ENCODE measurements at places on chromosomes 4 and X. TPM values are rescaled to one million over a fixed set of nuclear protein-coding genes. Genes with fewer than 3 reads are reported as not detected.
A peak's percentile ranks its signal among the peaks of the same experiment; 100 is the strongest.

DNA sequence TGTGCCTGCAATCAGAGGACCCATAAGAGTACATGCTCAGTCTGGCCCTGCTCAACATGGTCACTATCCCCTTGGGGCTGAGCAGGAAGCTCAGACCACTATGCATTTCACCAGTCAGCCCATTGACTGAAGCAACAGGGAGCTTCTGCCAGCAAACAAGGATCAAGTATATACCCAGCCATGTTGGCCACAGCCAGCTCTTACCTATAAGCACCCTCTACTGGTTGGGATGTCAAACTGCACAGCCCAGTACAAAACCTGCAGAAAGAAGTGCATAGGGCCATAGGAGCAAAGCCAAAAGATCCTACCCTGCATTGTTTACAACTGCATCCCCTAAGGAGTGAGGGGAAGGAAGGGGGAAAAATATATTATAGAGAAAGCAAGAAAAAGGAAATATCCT lies 214.4 kb upstream of the CPEB2 start:
- DNase-seq: peak; percentile 13

GRCh38 chrX:140099221-140099620 lies 133.9 kb upstream of the CXorf66 start:
- no peak for DNase-seq

The HSD17B11 gene
- total RNA-seq: 11.3 TPM

DNA sequence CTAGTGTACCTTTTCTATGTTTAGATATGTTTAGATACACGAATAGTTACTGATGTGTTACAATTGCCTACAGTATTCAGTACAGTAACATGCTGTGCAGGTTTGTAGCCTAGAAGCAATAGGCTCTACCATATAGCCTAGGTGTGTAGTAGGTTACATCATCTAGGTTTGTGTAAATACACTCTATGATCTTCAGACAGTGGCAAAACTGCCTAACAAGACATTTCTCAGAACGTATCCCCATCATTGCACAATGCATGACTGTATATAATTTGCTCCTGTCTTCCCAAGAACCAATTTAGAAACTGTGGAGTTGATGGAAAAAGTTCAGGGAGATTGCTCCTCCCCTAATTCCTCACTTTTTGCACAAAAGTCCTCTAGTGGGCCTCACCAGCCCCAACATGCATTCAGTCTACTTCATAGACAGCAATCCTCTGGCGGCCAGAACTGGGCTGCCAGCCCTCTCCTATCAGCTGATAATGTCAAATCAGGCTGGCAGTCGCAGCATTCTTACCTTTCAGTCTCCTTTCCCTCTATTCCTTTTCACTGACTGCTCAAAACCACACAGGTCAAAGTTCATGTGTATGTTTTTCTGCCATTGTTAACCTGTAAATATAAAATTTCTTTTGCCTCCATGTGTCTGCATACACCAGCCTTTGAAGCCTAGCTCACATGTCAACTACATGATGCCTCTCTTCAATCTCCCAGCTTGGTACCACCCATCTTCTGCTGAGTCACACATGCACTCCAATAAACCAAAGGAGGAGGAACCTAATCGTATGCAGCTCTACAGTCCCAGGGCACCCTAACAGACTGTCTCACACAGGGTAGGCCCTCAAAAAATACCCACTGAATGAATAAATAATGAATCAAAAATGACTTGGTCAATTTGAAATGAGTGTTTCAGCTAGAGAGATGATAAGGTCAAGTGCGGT lies 32.0 kb downstream of the BCLAF3 start:
- peak; percentile 4 for DNase-seq

DNA sequence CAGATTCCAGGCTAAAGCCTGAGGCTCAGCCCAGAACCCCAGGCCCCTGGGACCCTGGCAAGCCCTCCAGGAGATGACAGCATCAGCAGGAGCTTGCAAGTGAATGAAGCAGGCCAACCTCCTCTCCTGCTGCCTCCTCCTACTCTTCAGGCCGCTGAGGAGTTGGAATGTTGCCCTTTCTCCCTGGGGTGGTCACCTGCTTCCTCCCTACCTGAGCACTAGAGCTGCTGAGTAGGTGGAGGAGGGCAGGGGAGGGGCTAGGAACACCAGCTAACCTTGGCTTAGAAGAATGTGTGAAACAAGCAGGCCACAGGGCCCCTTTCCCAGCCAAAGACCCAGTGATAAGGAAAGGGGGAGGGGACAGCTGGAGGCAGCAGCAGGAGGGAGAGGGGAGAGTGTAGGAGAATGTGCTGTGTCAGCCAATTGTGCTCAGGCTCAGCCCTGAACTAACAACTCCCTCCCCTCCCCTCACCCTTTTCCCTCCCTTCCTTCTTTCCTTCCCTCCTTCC lies 58.0 kb downstream of the PJA1 start:
- no peak for DNase-seq

The CORIN gene
- total RNA-seq: 20.3 TPM

The IL21 gene
- not detected for total RNA-seq

DNA sequence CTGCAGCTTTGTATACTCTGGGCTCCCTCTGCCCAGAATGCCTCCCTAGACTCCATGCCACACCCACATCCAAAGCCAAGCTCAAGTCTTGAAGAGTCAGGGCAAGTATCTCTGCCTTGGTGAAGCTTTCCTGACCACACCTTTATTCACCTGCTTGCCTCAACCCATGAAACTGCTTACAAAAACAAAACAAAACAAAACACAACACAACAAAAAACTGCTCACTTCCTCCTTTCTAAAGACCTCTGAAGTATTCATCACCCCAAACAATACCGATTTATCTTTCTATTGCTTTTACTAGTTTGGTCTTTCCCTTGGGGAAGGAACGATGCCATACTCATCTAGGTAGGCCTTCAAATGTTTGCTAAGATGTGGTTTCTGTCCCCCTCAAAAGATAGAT lies 45.0 kb downstream of the TMEM165 start:
- no peak for DNase-seq

- no peak for DNase-seq
Observed at GRCh38 chr4:62711575-62711974, 1511.4 kb downstream of the ADGRL3 start.

DNA sequence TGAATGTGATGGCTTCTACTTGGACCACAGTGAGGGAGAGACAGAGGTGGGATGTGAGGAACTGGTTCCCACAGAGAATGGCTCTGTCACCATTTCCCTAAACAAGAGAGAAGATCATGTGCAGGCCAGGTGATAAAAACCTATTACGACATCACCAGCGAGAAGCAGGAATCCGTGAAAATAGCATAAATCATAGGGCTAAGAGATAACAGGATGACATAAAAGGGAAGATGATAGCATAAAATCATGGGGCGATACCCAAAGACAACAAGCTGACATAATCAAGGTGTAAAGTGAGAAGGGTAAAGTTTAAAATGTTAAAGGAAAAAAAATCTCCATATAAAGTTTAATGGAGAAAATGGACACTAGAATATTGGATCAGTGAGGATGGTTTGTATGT lies 205.5 kb upstream of the SLIT2 start:
- no peak for DNase-seq

- no peak for DNase-seq
Observed at GRCh38 chr4:67542076-67542475, 3.2 kb downstream of the CENPC start.

GRCh38 chr4:119667802-119668201 lies 39.2 kb upstream of the PDE5A start:
- no peak for DNase-seq

GRCh38 chr4:69239557-69240168 lies 25.1 kb upstream of the UGT2B11 start:
- no peak for DNase-seq

DNA sequence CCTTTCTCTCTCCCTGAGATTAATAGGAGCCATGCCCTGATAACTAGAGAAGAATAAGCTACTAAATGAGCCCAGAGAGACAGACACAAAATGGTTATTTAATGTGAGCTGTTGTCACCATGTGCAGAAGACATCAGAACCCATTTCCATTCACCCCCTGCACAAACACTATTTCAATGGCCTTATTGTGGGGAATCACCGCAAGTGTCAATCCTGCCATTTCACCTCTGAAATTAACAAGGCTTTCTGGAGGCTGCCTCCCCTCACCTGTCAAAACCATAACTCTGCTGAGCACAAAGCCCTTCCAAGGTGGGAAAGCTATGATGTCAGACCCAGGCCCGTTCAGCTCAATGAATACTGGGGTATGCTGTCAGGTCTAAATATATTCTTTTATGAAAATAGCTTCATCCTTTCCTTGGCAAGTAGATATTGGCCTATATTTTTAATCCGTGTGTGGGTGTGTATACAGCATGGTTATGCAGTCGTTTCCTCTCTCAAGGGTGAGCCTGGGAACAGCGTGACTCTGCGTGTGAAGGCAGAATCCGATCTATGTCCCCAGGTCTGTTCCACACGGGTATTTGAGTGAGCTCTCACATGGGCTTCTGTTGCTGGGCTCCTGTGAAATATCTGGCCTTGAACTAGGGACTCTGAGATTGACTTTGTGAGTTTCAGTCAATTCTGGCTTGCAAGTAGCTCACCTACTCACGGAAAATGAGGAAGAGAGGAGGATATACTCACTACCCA lies 266.3 kb downstream of the FBXW7 start:
- no peak for DNase-seq

GRCh38 chrX:24498181-24498580 lies 33.1 kb downstream of the PDK3 start:
- DNase-seq: no peak

The COX7B2 gene
- total RNA-seq: not detected

The RASSF6 gene
- not detected for total RNA-seq

DNA sequence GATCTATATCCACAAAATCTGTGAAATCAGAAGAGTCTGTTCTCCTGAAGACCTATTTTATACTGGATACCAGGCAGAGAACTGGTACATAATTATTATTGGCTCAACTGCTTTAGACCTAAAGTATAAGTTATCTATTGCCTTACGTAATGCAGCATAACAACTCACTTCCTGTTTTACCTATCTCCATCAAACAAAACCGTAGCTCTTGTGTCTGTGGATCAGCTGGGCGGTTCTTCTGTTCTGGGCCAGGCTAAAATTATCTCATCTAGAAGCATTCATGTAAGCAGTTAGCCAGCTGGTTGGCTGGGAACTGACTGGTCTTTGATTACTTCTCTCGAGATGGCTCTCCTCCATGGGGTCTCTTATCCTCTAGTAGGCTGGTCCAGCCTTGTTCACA lies 57.8 kb downstream of the PPP1R2C start:
- DNase-seq: no peak

GRCh38 chrX:40719731-40720130 lies 15.6 kb downstream of the MED14 start:
- peak; percentile 45 for DNase-seq

DNA sequence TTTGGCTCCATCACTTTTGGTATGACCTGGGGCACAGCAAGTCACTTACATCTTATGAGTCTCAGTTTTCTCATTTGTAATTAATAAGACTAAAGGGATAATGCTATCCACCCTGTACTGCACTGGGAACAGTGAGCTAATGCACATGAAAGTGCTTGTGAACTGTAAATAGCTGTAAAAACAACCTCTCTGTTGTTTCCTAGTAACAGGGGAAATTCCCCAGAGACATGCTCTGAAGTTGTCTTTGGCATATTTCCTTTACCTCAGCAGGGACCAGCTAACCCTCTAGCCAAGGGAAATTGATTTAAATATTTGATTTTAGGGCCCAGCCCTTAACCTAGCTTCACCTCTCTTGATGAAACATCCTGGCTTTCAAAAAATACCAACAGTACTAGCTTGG lies 6.1 kb upstream of the CYSLTR1 start:
- no peak for DNase-seq

The CCDC120 gene
- under 0.01 TPM for total RNA-seq

The CAMK2D gene
- 156 TPM for total RNA-seq

The MAP7D2 gene
- under 0.01 TPM for total RNA-seq

DNA sequence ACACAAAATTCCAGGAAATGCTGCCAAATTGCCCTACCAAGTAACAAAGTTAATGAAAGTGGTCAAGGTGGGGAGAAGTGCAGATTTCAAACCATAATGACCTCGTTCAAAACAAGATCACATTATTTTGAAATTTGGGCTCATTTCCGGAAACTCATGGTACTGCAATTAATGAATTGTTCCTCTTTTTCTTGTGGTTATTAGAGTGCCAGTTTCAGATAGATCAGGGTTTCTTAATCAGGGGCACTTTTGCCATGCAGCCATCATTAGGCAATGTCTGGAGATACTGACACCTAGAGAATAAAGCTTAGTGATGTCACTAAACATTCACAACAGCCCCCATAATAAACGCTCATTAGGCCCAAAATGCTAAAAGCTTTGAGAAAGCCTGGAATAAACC lies 381.5 kb upstream of the GALNT7 start:
- no peak for DNase-seq

DNA sequence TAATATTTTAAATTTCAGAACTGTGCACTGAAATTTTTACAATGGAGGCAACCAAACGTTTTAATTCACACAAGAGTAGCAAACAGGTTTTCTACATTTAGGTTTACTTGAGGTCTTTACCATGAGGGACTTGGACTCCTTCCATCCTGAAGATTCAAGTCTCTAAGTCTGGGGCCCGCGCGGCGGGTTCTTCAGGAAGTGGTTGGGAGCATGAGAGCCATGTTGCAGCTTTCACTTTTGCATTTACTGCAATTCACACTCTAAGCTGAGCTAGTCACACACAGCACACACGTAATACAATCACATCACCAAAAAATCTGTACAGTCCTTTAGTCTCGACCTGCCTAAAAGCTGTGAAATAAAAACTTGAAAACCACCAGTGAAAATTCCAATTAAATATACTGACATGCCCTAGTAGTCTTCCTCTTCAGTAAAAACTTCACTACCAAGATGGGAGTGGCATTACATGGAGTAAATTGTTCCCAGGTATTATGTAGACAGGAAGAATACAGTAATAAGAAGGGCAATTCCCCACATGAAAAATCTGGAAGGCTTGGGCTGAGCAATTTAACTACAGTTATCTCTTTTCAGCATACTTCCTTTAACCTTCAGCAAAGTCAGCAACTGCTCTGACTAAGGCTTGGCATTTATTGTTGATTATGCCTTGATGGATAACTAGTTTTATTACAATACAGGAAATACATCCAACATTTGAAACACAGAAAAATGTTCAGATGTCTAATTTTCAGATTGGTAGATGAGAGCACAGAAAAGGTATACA lies 571.1 kb upstream of the DIPK2B start:
- peak; percentile 80 for DNase-seq

The NHSL2 gene
- 0.83 TPM for total RNA-seq

DNA sequence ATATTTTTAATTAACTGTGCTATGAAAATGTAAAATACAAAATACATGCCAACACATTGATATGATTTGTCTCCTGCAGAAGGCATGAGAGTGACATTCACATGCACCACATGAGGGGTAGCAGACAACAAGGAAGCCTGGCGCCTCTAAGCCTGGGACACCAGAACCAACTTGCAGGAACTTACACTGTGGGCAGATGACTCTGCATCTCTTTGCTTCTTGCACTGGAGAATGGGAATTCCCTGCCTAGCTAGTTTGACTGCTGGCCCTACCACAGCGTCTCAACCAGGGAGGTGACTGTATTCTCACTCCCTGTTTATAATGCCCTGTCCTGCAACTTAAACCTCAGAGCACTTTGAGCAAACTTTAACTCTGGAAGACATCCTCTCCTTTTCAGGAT lies 40.5 kb downstream of the PAGE2 start:
- no peak for DNase-seq
